ENCODE measurements at places on chromosomes 3 and 15.
A peak's percentile ranks its signal among the peaks of the same experiment; 100 is the strongest.

DNA sequence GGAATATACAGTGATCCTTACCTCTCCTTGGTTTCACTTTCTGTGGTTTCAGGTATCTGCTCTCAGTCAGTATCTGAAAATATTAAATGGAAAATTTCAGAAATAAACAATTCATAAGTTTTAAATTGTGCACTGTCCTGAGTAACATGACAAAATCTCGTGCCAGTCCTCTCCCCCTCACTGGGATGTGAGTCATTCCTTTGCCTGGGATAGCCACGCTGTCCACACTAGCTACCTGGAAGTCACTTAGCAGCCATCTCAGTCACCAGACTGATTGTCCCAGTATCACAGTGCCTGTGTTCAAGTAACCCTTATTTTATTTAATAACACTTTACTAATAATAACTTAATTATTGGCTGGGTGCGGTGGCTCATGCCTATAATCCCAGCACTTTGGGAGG, 15.3 kb upstream of the KLHL25 start:
- no peak for ATAC-seq

DNA sequence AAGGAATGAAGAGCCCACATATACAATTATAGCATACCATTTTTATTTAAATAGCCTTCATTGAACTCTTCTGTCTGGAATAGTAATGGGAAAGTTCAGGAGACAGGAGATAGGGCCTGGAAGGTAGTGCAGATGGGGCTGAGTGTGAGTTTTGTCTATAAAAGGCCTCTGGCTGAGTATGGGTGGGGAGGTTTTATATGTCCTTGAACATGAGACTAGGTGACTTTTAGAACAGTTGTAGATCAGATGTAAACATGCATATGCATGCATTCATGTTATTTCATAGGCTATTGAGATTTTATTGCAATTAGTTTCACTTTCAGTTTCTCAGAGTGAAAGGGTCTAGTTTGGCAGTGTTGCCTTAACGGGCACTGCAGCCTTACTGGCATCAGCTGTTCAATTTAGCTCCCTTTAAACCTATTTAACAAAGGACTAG, 27.1 kb downstream of the CGGBP1 start:
- peak; percentile 43 for ATAC-seq

DNA sequence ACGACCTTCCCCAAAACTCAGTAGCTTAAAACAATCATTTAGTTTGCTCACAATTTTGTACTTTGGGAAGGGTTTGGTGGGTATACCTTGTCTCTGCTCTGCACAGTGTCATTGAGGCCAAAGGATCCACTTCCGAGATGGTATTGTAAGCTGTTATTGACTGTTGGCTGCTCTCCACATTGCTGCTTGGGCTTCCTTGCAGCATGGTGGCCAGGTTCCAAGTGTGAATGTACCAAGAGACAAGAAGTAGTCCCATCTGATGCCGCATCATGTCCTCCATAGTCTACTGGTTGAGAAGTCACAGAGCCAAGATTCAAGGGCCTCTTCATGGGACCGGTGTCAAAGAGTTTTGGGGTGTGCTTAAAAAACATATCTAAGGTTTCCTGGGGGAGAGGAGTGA, 268.5 kb downstream of the PLCL2 start:
- ATAC-seq, result no peak

DNA sequence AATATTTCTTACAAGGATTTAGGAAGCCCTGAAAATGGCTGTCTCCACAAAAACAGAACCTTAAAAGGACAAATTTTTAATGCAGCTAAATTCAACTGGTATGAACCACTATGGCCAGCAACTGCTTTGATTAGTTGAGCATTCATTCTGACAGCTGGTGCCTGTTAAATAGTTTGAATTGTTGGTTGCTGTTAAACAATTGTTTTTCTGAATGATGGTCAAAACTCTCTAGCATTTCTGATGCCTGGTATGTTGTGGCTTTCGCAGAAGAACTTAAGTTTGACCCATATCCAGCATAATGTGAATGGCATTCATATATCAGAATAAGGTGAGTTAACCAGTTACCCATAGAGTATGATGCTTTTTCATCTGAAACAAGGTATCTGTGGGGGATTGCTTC, 138.4 kb downstream of the MEIS2 start:
- ATAC-seq, result no peak

DNA sequence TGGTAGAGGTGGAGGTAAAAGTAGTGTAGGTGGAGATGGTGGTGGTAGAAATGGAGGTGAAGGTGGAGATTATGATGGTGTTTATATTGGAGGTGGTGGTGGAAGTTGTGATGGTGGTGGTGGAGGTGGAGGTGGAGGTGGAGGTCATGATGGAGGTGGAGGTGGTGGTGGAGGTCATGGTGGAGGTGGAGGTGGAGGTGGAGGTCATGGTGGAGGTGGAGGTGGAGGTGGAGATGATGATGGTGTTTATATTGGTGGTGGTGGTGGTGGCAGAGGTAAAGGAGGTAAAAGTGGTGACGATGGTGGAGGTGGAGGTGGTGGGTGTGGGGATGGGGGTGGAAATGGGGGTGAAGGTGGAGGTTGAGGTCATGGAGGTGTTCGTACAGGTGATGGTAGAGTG, 107.8 kb downstream of the ASB7 start:
- ATAC-seq, result no peak

DNA sequence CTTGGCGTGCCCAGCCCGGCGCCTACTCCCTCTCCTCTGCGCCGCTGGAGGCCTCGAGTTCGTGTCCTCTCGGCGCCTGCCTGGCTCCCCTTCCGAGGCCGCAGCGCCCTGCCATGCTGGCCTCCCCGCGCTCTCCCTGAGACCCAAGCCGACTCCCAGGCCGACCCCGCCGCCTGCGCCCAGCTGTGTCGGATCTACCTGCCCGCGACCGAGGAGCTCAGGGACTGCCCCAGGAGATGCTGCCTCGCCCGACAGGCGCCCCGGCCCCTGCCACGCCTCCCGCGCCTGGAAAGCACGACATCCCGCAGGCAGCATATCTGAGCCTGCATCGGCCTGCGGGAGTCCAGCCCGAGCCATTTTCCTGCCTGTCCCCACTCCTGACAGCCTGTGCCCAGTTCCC, 16.1 kb downstream of the PAQR9 start:
- no peak for ATAC-seq

DNA sequence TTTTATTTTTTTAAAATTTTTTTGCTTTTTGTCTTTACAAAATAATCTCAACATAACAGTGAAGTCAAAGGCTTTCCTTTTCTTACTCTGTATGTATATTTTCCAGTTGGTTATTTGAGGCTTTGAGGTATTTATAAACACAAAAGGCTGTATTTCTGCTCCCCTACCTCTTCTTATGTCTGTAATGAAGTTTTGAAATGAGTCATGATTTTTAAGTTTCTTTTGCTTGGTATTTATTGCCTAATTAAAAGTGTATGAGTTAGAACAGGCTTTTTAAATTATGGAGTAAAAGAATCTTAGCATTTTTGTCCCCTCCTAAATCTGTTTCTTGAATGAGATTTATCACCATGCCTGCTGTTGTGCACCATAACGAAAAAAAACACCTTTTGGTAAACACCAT, 66.0 kb downstream of the DCUN1D1 start:
- ATAC-seq, result no peak

- ATAC-seq, result no peak
Observed at GRCh38 chr3:87167628-87168456, 59.3 kb upstream of the CHMP2B start.

- no peak for ATAC-seq
Observed at GRCh38 chr15:94265982-94266381, 34.6 kb downstream of the MCTP2 start.

DNA sequence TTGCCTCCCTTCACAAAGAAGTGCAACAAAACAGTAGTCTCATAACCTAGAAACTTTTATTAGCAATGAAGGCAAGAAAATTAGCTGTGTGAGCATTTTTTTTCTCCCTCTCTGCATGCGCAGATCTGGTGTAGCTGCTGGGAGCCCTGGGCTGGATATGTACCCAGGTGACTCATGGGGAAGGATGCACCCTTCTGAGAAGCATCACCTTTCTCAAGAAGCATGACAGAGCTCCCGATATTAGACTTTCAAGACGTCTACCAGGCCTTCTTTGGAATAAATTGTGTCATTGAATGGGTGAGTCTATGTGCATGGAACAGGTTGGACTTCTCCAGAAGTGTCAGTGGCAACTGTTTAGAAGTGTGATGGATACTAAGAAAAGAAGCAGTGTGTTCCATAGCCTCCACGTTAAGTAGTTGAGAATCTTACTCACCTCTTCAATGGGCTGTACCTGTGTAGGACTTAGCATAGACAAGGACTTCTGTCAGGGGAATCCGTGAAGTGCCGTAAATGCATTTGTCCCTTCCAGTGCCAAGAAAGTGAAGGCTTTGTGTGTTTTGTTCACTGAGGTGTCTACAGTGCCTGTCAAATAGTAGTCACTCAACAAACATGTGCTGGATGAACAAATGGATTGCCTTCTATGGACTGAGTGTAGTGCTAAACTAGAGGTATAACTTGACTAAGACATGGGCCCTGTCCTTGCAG, 47.7 kb upstream of the RASGRP1 start:
- no peak for ATAC-seq

DNA sequence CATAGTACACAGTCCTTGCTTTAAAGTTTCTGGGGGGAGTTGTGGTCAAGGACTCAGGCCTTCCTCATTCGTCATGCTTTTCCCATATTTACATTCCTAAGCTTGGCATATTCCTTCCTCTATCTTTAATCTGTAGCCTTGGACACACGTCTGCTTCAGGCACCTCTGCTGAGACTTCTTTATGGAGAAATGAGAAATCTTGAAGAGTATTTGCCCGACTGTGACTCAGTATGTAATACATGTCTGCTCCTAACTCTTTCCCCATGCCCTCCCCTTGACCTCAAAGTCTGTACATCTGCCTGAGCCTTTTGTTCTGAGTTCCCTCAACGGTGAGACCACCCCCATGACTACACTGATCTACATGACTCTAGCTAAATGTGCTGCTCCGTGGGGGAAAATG, 246.1 kb downstream of the SI start:
- no peak for ATAC-seq

DNA sequence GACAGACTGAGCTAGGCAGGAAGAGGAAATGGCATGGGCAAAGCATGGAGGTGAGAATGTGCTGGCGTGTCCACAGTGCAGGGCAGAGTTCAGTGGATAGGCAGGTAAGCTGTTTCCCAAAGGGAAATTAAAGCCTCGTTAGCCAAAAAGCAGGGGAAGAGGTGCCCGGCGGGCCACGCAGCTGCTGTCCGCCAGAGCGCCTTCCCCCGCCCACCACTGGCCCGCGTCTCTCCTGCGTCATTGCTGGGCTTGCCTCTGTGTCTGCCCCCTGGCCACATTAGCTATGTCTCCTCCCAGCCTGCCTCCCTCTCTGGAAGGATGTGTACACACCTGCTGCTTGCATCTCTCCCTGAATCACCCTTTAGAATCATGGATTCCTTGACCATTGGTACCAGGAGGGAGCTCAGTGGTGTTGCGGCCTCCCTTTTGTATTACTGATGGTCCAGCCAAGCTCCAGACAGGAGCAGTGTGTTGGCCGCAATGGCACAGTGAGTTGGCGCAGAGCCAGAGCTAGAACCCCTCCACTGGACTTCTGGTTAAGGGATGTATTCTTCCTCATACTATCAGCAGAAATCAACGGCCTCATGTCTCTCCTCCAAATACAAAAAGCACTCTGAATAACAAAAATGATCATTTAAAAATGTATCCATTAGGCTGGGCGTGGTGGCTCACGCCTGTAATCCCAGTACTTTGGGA, 26.6 kb downstream of the SLC28A1 start:
- no peak for ATAC-seq

- ATAC-seq, result no peak
Observed at GRCh38 chr3:187798531-187799530, 53.6 kb upstream of the BCL6 start.

- ATAC-seq, result no peak
Observed at GRCh38 chr3:114299421-114299820, 5.6 kb downstream of the TIGIT start.

All from gastroesophageal sphincter (tissue), 4 donors.